Naive B cell (primary cell): ENCODE measurements at places on chromosomes 7 and 10. TPM values are rescaled to one million over a fixed set of nuclear protein-coding genes. Genes with fewer than 3 reads are reported as not detected.

DYDC2 gene
- polyA plus RNA-seq: not detected

DNA sequence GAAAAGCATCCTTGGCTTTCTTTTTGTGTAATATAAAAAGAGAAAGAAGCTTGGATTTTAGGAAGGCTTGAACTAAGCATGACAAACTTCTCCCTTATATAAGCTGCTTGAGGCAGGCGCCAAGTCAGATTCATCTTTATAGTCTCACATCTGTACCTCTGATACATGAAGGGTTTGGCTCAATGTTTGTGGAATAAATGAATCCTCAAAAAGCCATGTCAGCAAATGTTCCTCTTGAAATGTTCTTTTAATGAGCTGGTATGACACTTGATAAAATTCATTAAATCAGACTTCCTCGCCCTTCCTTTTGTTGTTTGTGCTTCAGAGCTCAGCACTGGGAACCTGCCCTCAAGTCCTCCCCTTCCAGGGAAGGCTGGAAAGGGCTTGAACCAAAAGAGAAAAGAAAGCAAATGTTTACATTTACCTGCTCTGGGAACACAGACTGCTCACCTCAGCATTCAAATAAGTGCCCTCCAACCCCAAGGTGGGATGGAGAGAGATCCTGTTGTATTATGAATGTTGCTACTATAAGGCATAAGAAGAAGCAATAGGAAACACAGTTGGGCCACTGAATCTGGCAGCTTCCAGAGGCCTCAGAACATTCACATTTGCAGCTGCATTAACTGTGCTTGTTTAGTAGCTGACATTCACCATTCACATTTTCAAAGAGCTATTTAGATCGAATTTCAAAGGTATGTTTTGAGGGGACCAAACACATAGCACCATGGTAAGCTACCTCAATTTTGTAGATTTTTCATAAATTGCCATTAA lies 212.6 kb downstream of the CACNA2D1 start:
- H3K27ac ChIP-seq: no peak overlapping the region
- no peak overlapping the region for H3K4me3 ChIP-seq
- no peaks in the 10 kb centered on the region for H3K27me3 ChIP-seq
- no peaks in the 10 kb centered on the region for H3K36me3 ChIP-seq

- DNase-seq: no peak
- H3K4me1 ChIP-seq: no peaks in the 10 kb centered on the region
- peaks cover 4% of the 10 kb centered on the region for H3K36me3 ChIP-seq
- H3K27me3 ChIP-seq: peaks cover 3% of the 10 kb centered on the region
These were observed 82.7 kb downstream of the AKR1D1 start for GRCh38 chr7:138158739-138159528.

- H3K27ac ChIP-seq: peak overlapping the region; percentile 76
- peaks cover 24% of the 10 kb centered on the region for H3K36me3 ChIP-seq
- H3K27me3 ChIP-seq: no peaks in the 10 kb centered on the region
- H3K4me3 ChIP-seq: peak overlapping the region; percentile 61
- peaks cover 84% of the 10 kb centered on the region for H3K4me1 ChIP-seq
These were observed 287.9 kb upstream of the KLF14 start for GRCh38 chr7:131021902-131022301.

- peaks cover 4% of the 10 kb centered on the region for H3K36me3 ChIP-seq
- H3K4me3 ChIP-seq: no peak overlapping the region
- H3K4me1 ChIP-seq: peaks cover 14% of the 10 kb centered on the region
- no peaks in the 10 kb centered on the region for H3K27me3 ChIP-seq
These were observed 2.9 kb upstream of the MIOS start for GRCh38 chr7:7563813-7564212.

- H3K4me1 ChIP-seq: no peaks in the 10 kb centered on the region
- no peak overlapping the region for H3K4me3 ChIP-seq
- DNase-seq: no peak
- H3K36me3 ChIP-seq: no peaks in the 10 kb centered on the region
- H3K27me3 ChIP-seq: peaks cover 50% of the 10 kb centered on the region
- H3K27ac ChIP-seq: no peak overlapping the region
These were observed 13.0 kb upstream of the HTR5A start for GRCh38 chr7:155057076-155057475.
